ENCODE measurements at places on chromosomes 7 and 10. TPM values are rescaled to one million over a fixed set of nuclear protein-coding genes. Genes with fewer than 3 reads are reported as not detected.

The ELFN1 gene
- total RNA-seq = 0.23 TPM

The PLOD3 gene
- total RNA-seq = 85.0 TPM

The SCART1 gene
- 0.14 TPM for total RNA-seq

The LRGUK gene
- total RNA-seq = 0.35 TPM

The PDIA4 gene
- total RNA-seq = 173 TPM

The MYH16 gene
- 0.50 TPM for total RNA-seq

The IFIT1B gene
- total RNA-seq = not detected

The HKDC1 gene
- total RNA-seq = 13.7 TPM

The AKR1C1 gene
- total RNA-seq = 547 TPM

The SPDYE16 gene
- total RNA-seq = not detected

The PTPRN2 gene
- 0.76 TPM for total RNA-seq

The FKBP6 gene
- total RNA-seq = not detected

The FAM25G gene
- total RNA-seq = 1.1 TPM

The GJD4 gene
- total RNA-seq = 0.08 TPM

The TMEM196 gene
- total RNA-seq = not detected

The FAM25A gene
- not detected for total RNA-seq

The KLLN gene
- 0.64 TPM for total RNA-seq

The OR9A2 gene
- total RNA-seq = not detected

The TMEM225B gene
- 1.2 TPM for total RNA-seq

The ZSCAN25 gene
- 10.2 TPM for total RNA-seq

The CALML3 gene
- not detected for total RNA-seq

The GPNMB gene
- 2.5 TPM for total RNA-seq

The OR2A1 gene
- total RNA-seq = not detected

The PAX2 gene
- 0.43 TPM for total RNA-seq

The TRIM73 gene
- 1.2 TPM for total RNA-seq

The CLDN3 gene
- total RNA-seq = 3.5 TPM

The FAM20C gene
- 45.2 TPM for total RNA-seq

The MRC1 gene
- total RNA-seq = not detected

The SORCS3 gene
- total RNA-seq = not detected

The NUTM2E gene
- 0.31 TPM for total RNA-seq

The ENO4 gene
- 0.06 TPM for total RNA-seq

The EGFR gene
- 120 TPM for total RNA-seq

The CXCL12 gene
- 0.31 TPM for total RNA-seq

The KDM7A gene
- total RNA-seq = 1.7 TPM

The CYP2C19 gene
- 0.12 TPM for total RNA-seq

The TCAF1 gene
- 13.1 TPM for total RNA-seq

The NEUROG3 gene
- not detected for total RNA-seq

The CLRN3 gene
- not detected for total RNA-seq

The MNX1 gene
- 3.0 TPM for total RNA-seq

The WNT8B gene
- not detected for total RNA-seq

The ACBD7 gene
- 1.2 TPM for total RNA-seq

The RBP4 gene
- 11.8 TPM for total RNA-seq

The SFRP5 gene
- 2.3 TPM for total RNA-seq

The CEP55 gene
- total RNA-seq = 68.6 TPM

The LRRN3 gene
- 0.04 TPM for total RNA-seq

The FEZF1 gene
- total RNA-seq = not detected

The TAS2R3 gene
- total RNA-seq = not detected

The VSTM4 gene
- total RNA-seq = 0.39 TPM

All from A549 treated with Mapracorat at 1 μM for 4 hours (cell line).